Muscle of leg (tissue), 16 donors: ENCODE measurements at places on chromosomes 11 and 22. TPM values are rescaled to one million over a fixed set of nuclear protein-coding genes. Genes with fewer than 3 reads are reported as not detected.

Gene SLC5A1
- polyA plus RNA-seq, result 3.7 TPM

GRCh38 chr11:60172011-60172410, 10.9 kb downstream of the MS4A6A start:
- DNase-seq, result no peak

DNA sequence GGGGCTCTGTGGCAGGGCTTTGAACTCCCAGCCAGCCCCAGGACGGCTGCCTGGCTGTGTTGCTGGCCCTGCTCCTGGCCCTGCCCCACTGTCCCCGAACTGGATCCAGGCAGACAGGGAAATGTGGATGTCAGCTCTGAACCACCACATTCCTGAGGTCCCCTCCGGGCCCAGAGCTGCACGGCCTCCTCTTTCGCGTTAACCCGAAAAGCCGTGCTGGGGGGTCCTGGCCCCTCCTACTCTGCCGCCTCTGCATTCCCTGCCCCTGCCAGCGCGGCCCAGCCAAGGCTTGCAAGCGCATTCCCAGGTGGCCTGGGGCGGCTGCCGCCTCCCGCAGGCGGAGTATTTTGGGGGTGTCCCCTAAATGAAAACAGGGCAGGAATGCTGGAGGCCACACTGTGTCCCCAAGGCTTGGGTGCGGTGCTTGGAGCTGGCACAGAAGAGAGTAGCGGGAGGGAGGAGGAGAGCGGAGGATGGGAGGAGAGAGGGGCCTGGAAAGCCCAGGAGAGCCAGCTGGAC, 5.4 kb downstream of the LINC01488 start:
- DNase-seq, result peak; percentile 67

DNA sequence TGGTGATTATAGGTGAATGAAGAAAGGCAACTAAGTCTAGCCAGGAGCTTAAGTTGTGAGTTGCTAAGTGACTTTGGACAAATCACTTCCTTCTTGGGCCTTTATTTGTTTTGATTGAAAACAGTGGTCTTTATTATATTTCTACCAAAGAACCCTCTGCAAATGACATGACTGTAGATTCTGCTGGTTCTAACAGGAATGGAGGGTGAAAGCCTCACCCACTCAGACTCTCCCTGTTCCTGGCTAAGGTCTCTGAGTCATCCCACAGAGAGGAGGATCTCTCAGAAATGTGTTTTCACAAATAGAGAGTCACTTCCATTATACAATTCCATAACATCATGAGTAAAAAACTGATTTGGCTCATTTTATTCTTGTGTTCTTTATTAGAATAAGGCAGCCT, 583.9 kb upstream of the LRRC4C start:
- DNase-seq, result no peak

DNA sequence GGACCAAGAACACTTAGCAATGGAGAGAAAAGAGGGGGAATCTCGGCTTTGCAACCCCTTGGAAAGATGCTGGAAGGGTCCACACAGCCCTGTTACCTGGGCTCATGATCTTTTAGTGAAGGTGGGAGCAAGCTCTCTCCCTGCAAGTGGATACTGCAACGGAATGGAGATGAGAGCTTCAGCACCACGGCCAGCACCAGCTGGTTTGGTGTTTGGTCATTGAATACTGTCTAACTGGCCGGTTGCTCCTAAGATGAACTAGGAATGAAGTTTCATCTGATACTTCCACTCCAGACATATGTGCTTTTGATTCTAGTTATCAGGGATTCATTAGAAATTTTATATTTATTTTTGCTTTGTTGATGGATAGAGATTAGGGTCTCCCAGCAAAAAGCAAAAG, 16.3 kb downstream of the HTR3A start:
- peak; percentile 67 for DNase-seq

- DNase-seq, result peak; percentile 55
These were observed 25.8 kb downstream of the SWAP70 start for GRCh38 chr11:9689721-9690120.

Gene TOLLIP
- polyA plus RNA-seq, result 24.5 TPM

Gene TYMP
- polyA plus RNA-seq, result 3.6 TPM

DNA sequence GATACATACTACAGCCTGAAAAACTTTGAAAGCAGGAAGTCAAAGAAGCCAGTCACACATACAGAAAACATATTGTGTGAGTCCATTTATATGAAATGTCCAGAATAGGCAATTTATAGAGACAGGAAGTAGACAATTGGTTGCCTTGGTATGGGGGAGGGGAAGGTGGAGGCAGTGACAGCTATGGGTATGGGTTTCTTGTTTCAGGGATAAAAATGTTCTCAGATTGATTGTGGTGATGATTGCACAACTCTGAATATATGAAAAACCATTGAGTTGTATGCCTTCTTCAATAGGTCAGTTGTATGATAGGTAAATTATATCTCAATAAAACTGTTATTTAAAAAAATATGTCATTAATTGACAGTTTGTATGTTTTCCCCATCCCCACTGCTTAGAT, 137.6 kb downstream of the SNX19 start:
- no peak for DNase-seq

GRCh38 chr11:126547691-126548090, 192.2 kb downstream of the ST3GAL4 start:
- no peak for DNase-seq

GRCh38 chr11:91880660-91881059, 344.0 kb upstream of the FAT3 start:
- no peak for DNase-seq
